Heart right ventricle (tissue), 16 donors: ENCODE measurements at places on chromosomes 3 and 15. TPM values are rescaled to one million over a fixed set of nuclear protein-coding genes. Genes with fewer than 3 reads are reported as not detected.

The KCNMB2 gene
- 2.8 TPM for polyA plus RNA-seq

The CDHR4 gene
- polyA plus RNA-seq, result 0.80 TPM

The UACA gene
- polyA plus RNA-seq, result 14.2 TPM

The DLEC1 gene
- 0.66 TPM for polyA plus RNA-seq

The SLC24A5 gene
- not detected for polyA plus RNA-seq

The GASK1A gene
- 0.59 TPM for polyA plus RNA-seq

The SAMMSON gene
- not detected for polyA plus RNA-seq

The CMTM7 gene
- 4.5 TPM for polyA plus RNA-seq

The LRRIQ4 gene
- not detected for polyA plus RNA-seq

The HTD2 gene
- 9.0 TPM for polyA plus RNA-seq

The LRCH3 gene
- 7.1 TPM for polyA plus RNA-seq
